ENCODE measurements at places on chromosomes 1 and 21.

GRCh38 chr1:163083690-163084089 is 14.5 kb downstream of the RGS4 start:
- no peak for DNase-seq

DNA sequence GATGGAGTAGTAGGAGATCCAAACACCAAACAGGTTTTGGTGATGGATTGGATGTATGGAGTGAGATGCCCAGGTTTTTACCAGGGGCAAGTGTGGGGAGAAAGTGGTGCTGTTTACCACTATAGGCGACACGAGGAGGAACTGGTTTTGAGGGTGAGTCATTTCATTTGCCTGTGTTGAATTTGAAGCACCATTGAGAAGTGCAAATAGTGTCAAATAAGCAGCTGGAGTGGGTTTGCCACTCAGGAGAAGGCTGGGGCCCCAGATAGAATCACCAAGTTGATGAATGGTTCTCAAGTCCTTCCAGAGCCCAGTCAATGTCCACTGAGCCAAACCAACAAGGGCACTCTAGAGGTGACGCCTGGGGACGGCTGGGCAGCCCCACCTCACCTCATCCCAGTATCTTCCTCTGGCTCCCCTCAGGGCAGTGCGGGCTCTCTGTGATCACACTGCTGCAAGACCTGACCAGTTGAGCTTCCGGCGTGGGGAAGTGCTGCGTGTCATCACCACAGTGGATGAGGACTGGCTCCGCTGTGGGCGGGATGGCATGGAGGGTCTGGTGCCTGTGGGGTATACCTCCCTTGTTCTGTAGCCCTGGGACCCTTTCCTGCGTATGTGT is 9.4 kb downstream of the RUSC1 start:
- peak; percentile 21 for DNase-seq

DNA sequence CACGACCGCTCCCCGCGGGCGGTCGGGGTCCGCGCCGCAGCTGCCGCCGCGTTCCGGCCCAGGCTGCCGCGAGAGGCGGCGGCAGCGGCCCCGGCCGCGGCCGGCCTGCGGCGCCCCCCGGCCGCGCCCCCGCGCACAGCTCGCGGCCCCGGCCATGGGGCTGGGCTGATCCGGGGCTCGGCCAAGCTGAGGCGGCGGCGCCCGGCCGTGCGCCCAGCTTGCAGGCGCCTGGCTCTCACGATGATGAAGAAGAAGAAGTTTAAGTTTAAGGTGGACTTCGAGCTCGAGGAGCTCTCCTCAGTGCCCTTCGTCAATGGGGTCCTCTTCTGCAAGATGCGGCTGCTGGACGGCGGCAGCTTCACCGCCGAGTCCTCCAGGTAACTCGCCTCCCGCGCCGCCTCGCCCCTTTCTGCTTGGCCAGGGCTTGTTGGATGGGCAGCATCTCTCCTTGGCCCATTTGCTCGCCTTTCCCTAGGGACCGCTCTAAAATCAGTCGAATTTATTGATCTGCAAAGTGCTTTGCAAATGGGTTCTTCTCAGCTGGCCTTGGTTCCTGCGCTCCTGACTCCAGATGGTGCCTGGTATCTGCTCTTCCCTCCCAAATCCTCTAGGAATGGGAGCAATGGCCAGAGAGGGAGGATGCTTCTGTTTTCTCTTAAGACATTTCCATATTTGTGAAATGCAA is 431 bp downstream of the EEIG2 start:
- DNase-seq = no peak

- no peak for DNase-seq
These were observed 61.5 kb upstream of the ATP1B1 start for GRCh38 chr1:169044971-169045370.

DNA sequence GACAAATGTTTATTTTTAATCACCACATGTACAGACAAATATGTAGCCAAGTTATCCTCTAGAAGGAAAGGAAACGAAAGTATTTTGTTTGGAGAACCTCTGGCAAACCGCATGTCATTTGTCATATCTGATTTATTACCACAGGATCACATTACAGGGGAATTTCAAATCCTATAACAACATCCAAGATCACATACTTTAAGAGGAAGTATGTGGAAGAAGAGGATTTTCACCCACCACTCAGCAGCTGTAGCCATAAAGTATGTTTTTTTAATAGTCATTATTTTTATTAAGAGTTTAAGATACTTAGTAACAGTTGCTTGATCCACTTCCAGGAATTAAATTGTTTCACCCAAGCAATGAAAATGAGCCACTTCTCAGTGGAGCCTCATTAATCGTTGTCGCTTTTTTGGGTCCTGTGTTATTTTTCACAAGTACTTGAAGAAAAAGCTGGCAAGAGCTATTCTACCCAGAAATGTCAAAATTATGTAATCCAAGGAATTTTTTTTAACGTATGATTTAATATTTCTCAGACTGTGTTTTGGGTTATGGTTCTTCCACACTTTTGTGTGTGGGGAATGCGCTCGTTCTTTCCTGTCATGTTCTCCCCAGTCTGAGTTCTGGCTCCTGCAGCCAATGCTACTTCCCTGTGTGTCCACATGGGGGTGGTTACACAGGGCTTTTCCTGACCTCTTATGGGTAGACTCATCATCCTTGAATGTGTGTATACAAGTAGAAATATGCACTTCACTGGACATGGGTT is 6.9 kb downstream of the SERTAD4 start:
- DNase-seq = no peak

- DNase-seq = no peak
These were observed 17.0 kb downstream of the MAP7D1 start for GRCh38 chr1:36172983-36173382.

DNA sequence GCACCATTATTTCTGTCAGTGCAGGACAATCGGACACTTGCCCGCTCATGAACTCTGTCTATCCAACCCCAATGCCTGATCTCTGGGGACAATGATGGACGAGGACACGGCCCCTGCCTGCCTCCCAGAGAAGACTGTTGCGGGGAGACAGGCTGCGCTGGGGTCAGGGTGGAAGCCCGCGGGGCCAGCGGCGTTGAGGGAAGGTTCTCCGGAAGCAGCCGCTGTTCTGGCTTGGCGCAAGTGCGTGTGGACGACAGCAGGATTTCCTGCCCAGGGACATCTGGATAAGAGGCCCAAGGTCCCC is 18.8 kb downstream of the RHBG start:
- no peak for DNase-seq

- no peak for DNase-seq
These were observed 332.5 kb downstream of the AMY1C start for GRCh38 chr1:104082221-104082620.

DNA sequence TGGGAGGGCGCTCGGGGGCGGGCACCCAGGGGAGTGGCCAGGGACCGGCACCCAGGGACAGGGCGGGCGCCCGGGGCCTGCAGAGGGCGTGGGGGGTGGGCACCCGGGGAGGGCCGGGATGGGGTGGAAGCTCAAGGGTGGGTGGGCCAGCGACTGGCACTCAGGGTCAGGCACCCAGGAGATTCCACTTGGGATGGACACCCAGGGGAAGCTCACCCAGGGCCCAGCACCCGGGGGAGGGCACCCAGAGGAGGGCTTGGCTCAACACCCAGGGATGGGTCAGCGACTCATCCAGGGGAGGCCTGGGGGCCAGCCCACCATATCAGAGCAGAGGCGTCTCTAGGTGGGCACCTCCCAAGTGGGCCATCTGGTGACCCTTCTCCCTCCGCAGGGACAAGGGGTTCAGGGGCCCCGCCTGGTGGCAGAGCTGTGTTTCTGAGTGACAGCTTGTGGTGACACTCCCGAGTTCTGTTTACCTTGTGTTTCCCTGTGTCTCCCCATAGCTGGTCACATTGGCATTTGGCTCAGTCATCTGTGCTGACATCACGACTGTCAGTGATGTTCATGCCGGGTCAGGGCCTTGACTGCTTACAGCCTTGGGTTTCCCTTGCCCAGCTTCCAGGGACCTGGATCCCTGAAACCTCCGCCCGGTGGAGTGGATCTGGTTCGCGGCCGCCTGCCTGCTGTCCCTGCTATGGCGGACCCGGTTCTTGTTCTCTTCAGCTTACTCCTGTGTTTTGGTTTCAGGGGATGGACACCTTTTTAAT is 749 bp downstream of the IBA57 start:
- DNase-seq = peak; percentile 28

- DNase-seq = no peak
These were observed 20.0 kb downstream of the MMEL1 start for GRCh38 chr1:2612591-2613365.

All from NCI-H2107 (cell line).